Activated B cell treated with CpG ODN at 0.5 μM for 24 hours (primary cell): ENCODE measurements at places on chromosomes 5 and 9.

GRCh38 chr9:36337865-36338264 is 62.2 kb downstream of the RNF38 start:
- DNase-seq: no peak

- no peak for DNase-seq
Observed at GRCh38 chr9:103789686-103790085, 304.4 kb upstream of the SMC2 start.

- DNase-seq: no peak
Observed at GRCh38 chr9:136603216-136603615, 57.4 kb upstream of the NOTCH1 start.

- no peak for DNase-seq
Observed at GRCh38 chr5:138978581-138978980, 103.4 kb upstream of the LRRTM2 start.

DNA sequence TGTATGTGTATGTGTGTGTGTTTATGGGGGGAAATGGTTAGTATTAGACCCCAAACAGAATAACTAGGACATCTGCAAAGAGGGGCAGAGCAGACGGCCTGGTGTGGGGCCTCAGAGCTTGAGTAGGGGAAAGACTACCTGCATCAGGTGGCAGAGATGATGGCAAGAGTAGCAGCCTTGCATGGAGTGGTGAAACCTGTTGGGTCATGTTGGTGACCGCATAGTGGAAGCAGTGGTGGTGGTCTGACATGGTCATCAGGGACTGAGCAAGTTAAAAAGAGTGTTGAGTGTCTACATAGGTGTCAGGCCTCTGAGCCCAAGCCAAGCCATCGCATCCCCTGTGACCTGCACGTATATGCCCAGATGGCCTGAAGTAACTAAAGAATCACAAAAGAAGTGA is 153.2 kb downstream of the FGF10 start:
- no peak for DNase-seq
